ENCODE measurements at places on chromosomes 7 and 10.

DNA sequence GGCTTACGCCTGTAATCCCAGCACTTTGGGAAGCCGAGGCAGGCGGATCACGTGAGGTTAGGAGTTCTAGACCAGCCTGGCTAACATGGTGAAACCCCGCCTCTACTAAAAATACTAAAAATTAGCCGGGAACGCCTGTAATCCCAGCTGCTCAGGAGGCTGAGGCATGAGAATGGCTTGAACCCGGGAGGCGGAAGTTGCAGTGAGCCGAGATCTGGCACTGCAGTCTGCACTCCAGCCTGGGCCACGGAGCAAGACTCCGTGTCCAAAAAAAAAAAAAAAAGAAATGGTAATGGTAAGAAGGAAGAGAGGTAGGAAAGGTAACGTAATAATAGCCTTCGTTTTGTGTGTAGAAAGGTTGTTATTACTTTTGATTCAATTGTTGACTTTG, 1.2 kb downstream of the HSPA14 start:
- no peak for DNase-seq

- no peak for DNase-seq
These were observed 818.8 kb downstream of the GATA3 start for GRCh38 chr10:8873310-8873709.

DNA sequence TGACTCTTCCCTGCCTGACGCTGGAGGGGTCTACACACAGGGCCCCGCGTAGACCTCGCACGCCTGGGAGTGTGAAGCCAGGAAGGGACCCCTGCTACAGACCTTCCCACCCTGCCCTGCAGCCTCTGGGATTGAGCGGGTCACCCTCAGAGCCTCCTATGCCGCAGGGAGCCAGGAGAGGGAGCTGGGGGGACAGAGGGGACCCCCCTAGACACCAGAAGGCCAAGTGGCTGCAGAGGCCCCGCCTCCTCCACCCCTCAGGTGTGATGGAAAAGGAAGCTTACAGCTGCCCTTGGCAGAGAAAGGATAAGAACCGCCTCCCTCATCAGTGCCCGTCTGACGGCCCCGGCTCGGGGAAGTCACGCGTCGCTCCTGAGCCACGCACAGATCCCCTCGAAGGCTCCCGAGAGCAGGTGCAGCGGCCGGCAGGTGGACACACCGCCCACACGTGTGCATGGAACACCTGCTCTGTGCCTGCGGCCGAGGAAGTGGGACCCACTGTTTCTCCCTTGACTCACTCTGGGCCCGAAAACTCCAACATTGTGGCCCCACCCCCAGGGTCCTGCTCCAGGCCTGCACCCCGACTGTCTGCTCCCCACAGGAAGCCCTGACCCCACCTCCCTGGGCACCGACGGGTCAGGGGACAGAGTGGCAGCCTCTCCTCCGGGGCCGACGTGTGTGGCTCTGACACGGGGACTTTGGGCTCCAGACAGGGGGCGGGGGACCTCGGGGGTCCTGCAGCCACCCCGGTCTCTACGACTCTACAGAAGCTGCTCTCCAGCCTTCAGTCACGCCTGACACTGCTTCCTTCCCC, 73.3 kb downstream of the MICALL2 start:
- DNase-seq: no peak

GRCh38 chr10:124072541-124072940, 20.9 kb downstream of the CHST15 start:
- DNase-seq: no peak

GRCh38 chr10:59950105-59950504, 43.7 kb upstream of the CCDC6 start:
- no peak for DNase-seq

- DNase-seq: no peak
These were observed 9.2 kb downstream of the MOSPD3 start for GRCh38 chr7:100621554-100621953.

DNA sequence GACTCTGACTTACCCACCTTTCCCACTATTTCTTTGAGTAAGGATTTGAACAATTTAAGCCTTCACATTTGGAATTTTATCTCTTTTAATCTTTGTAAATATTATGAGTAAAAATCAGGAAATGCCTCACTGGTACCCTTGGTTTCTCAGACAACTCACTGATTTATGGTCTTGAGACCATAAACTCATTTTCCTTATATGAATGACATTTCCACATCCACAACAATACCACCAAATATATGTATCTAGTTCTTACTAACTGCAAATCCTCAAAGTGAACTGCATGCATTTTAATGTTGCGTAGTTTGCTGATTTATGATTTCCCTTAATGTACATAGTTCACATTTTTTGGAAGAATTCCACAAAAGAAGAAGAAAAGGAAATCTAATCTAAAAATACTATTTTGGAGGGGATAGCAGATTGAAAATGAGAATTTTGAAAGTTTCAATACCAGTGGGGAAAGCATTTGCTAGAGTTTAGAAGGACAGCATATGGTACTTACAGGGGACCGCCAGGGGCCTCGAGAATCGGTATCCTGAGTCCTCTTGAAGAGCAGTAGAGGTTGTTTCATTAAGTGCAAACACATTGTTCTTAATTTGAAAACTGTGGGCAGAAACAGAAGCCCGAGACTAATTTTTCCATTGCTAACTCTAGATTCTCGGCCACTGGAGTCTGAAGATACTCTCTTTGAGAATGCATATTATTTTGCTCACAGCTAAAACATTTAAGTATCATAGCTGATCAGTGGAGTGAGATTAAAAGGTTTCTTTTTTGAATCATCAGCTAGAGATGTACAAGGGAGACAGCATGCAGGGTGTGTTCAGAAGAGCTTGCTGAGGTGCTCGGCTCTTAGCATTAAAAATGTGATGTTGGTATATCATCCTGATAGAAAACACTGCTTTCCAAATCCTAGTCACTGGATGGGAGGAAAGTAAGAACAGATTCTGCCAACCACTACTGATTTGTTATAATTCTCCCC, 964.0 kb downstream of the GATA3 start:
- no peak for DNase-seq

DNA sequence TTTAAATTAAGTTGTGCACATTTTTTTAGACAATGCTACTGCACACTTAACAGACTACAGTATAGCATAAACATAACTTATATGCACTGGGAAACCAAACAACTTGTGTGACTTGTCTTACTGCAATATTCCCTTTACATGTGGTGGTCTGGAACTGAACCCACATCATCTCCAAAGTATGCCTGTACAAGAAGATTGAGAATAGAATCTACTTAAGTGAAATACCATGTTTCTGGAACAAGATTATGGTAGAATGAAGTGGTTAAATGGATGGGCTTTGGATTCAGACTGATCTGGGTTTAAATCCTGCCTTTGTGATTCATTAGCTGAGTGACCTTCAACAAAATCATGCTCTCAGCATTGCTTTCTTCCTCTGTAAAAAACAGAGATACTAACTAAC, 30.7 kb downstream of the CUL2 start:
- DNase-seq: no peak

DNA sequence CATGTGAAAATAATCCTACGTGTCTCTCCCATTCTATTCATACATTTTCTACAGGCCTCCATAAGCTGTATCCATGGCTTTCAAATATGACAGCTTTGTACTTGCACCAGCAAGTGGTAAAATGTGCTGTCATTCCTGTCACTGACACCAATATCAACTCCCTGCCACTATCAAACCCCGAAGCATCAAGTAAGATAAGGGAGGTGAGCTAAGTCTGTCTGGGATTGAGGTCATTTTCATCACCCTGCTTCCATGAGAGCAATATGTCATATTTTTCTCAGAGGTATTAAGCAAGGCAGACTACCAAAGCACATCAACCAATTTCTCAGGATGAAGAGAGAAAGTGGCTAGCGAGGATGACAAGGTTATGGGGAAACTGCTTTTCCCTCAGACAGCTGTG, 11.1 kb downstream of the GPR22 start:
- no peak for DNase-seq

- no peak for DNase-seq
These were observed 57.1 kb downstream of the PLPP4 start for GRCh38 chr10:120514035-120514620.

DNA sequence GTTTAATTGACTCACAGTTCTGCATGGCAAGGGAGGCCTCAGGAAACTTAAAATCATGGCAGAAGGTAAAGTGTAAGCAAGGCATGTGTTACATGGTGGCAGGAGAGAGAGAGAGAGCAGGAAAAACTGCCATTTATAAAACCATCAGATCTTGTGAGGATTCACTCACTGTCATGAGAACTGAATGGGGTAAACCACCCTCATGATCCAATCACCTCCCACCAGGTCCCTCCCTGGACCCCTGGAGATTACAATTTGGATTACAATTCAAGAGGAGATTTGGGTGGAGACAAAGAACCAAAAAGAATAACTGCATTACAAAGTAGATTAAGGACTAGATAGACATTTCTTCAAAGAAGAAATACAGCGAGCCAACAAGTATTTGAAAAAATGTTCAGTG, 324.1 kb downstream of the THSD7A start:
- DNase-seq: no peak

DNA sequence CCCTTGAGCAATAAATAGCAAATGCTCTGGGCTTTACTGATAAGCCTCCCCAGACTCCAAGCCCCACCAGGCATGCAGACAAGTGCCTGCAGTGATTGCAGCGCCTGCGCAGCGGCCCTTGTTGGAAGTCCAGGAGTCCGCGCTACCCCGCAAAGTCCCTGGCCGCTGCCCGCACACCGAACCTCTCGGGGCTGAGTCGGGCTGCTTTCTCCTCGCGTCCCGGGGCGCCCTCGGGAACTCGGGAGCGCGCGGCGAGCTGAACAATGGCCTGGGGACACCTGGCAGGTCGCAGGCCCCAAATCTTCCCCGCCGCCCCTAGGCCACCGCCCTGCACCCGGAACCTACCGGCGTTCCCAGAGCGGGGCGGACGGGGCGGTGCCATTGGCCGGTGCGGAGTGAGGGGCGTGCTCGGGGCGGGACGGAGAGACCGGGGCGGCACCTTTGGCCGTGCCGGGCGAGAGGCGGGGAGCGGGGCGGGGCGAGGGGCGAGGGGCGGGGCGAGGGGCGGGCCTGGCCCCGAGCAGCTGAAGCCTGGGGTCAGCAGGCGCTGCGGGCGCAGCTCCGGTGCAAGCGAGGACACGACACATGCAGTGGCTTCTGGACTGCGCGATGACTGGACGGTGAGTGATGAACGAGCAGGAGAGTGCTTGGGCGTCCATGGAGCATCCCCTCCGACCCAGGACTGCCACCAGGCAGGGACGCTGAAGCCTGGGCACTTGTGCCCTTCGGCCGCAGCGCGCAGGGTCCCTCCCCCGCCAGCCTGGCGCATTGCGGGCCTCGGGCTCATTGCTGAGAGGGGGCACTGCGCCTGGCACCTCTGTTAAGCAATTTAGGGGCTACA, at the start of gene RASSF4:
Gene RASSF4, plus strand, starts transcription at position 556 of the 841 bp plus-strand sequence. CDS start 10,401 bp downstream, outside the sequence.
- peak; percentile 97 for DNase-seq

DNA sequence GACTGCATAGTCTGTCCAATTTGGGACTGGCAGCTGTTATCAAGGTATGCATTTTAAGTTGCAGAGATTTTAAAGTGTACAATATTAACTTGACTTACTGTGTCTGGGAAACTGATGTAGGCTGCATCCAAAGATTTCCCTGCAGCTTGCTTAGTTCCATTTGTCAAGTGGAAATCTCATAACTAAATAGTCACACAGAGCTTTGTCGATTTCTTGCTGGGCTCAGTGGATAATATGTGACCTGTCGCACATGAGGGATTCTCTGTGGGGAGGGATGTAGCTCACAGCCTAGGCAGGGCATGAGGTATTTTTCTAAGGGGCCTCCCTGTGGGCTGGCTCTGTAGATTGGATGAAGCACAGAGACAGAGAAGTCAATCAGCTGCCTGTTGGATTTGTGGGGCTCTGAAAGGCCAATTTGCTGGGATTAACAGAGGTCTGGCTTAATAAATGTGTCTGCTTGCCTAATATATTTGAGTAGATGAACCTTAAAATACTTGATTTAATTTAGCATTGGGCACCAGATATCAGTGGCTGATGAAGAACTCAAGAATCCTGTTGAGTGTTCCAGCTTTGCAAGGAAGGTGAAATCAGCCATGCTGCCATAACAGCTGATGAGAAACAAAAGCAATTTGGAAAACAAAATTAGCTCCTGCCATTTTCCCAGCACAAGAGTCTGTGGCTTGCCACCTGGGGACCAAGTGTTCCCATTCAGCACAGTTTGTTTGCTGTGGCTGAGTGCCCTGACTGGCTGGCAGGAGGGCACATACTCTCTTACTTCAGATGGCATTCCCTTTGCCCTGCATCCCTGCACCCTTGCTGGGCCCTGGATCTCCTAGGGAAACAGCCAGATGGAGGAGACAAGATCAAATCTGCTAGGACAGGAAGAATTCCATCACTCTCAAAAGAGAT, 598.5 kb downstream of the SORCS3 start:
- DNase-seq: no peak

GRCh38 chr10:127997937-127998336, 91.0 kb downstream of the PTPRE start:
- DNase-seq: no peak

GRCh38 chr10:58573144-58573543, 60.5 kb downstream of the BICC1 start:
- no peak for DNase-seq

GRCh38 chr7:2812114-2812487, 32.0 kb downstream of the GNA12 start:
- DNase-seq: no peak

- no peak for DNase-seq
These were observed 5.5 kb upstream of the VGF start for GRCh38 chr7:101170617-101171441.

Data from GM12891 (cell line).